ENCODE measurements at places on chromosomes 4 and X.

DNA sequence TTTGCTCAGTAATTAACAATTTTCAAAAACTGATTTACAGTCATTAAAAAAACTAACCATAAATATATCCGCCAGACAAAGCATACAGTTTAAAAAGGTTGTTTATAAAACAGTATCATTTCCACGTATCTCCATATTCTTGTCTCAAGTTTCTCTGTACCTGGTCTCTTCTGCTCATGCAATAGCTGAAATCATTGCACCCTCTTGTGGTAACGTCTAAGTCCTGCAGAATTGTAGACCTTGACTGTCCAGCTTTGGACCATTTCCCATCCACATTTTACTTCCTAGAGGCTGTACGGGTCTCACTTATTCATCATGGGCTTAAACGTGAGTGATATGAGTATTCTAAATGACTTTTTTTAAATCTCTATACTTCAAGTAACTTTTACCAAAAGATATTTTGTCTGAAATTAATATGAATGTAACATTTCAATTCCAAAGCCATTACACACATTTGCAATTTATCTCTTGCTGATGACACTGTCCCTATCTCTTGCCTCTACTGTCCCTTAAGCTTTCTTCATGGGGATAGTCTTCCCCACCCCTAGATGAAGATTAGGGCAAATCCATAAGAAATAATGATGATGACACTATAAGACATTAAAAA lies 118.5 kb downstream of the BTC start:
- no peak for DNase-seq

GRCh38 chr4:24921491-24921890 lies 8.6 kb upstream of the CCDC149 start:
- no peak for DNase-seq

GRCh38 chr4:142933207-142933606 lies 87.1 kb upstream of the INPP4B start:
- DNase-seq, result no peak

GRCh38 chrX:357693-358471 lies 28.8 kb downstream of the PPP2R3B start:
- DNase-seq, result peak; percentile 82

DNA sequence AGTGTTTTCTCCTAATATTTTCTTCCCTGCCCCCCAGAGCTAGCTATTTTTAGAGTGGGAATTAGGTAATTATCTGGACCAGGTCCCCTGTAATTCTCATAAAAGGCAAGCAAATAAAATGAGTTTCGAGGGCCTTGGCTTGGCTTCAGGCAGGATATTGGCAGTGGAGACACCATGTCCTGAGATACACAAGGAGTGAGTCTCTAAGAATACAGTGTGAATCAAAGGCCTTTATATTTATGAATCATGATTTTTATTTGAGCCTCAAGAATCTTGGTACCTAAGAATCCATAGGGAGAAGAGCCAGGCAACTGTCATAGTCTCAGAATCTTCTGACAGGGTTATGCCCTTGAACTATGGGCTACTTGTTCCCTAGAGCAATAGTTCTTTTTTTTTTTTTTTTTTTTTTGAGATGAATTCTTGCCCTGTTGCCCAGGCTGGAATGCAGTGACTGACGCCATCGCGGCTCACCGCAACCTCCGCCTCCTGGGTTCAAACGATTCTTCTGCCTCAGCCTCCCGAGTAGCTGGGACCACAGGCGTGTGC lies 205.4 kb downstream of the LDB2 start:
- no peak for DNase-seq

DNA sequence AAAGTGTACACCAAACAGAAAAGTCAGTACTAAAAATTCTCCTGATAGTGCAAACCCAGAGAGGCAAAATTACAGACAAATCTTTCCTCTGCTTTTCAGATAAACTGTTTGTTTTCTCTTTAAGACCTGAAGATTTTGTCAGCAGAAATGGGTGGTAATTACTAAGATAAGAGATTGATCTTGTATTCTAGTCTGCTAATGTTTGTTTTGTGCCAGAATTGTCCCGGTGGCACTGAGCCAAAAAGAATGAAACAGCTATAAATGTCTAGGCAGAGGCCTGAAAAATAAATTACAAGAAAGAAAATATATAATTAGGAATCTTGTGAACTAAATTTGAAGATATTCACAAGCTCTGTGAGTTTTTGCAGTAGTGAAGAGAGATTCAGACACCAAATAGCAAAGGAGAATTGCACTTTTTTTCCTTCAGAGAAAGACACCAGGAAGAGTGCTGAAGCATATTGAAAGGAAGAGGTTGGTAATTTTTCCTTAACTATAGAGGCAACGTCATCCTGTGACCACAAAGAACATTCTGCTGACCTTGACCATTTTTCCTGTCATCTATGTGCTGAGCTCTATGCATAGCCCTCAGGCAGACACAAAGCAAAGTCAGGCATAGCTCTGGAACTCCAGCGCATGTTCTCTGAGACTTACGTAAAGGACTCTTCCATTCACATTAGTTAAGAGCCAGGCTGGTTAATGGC lies 314.5 kb upstream of the RASGEF1B start:
- DNase-seq, result no peak

DNA sequence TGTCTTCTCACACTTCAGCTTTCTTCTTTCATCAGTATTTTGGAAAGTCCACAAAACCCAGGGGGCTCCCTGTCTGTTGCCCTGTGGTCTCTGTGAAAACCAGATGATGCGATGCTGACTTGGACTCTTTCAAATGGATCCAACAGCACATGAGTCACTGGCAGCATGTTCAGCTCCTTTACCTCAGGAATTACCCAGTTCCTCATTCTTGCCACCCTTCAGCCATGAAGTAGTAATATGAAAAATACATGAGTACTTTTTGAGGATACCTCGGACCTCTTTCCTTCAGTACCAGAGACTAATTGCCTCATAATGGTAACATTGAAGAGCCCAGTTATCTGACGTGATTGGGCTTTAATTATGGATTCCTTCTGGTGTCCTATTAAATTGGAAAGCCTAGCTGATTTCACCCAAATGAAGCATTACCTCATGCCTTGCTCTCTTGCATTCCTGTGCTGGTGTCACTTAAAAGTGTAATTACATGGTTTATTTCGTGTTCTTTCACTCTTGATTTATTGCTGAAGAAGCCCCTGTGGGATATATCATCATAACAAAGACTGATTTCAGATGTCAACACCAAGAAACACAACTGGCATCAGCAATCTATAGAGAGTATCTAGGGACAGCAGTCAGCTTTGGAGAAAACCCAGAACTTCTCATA lies 63.4 kb downstream of the NFKB1 start:
- no peak for DNase-seq

GRCh38 chr4:6290769-6291547 lies 21.3 kb downstream of the WFS1 start:
- DNase-seq, result no peak

DNA sequence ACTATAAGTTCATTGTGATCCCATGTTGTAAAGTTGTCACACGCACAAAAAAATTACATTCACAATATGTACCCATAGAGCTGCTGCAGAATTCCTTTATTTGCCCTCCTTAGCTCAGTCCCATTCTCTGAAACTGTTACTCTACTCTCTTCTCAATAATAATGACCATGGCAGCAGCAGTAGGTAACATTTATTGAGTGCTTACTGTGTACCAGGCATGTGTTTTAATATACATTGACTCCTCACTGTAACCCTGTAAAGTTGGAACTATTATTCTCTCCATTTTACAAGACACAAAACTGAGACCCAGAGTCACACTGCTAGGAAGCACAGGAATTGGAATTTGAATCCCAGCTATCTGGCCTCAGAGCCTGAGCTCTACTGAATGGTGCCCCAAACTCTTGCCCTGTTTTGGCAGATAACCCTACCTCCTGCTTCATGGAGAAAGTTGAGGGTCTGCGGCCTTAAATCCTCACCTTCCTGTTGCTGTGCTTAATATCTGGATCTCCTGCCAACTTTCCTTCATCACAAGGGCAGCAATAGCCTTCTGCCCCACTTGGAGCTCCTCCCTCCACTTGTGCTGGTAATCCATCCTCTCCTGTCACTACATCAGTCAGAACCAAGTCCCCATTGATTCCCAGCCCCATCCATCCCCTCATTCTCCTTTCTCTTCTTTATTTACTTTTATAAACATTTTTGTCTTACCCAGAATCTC lies 20.8 kb downstream of the GK start:
- no peak for DNase-seq

DNA sequence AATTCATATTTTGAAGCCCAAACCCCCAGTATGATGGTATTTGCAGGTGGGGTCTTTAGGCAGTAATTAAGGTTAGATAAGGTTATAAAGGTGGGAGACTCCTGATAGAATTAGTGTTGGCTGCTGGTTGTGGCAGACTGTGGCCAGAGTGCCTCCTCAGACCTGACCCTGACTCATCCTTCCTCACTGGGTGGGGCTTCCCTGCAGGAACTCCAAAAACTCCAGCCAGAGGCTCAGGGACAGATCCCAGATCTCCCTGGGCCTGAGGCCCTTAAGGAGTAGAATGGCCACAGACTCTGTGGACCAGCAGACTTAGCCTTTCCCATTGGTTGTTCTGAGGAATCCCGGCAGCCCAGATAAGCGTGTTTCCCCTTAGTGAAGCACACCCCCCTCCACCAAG lies 463.0 kb upstream of the CPEB2 start:
- no peak for DNase-seq

DNA sequence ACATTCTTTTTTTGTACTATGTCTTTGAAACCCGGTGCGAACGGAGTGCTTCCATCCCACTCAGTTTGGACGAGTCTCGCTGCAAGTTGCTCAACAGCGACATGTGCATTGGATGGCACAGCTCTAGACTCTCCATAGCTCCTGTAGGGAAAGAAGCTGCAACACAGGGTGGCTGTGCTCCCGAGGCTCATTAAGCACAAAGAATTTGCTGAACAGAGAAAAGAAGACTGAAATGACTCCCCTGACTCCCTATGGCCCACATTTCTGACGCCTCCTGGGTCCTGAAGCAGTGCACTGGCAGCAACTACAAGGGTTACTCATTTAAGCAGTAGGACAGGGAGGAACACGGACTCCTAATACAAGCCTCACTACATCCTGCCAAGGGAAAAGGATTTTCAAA lies 127.4 kb downstream of the SH3RF1 start:
- DNase-seq, result no peak

DNA sequence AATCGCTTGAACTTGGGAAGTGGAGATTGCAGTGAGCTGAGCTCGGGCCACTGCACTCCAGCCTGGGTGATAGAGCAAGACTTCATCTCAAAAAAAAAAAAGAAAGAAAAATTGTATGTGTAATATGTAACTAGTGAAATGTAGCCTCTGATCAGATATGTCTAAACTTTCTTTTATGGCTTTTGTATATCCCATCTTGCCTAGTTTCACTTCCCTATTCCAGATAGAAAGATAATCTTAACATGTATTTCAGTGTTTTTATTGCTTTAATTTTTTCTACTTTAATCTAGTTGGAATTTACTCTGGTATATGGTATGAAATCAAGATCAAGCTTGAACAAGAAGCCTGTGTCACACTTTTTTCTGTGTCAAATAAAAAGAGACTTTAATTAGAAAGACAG lies 1.9 kb upstream of the ZNF41 start:
- no peak for DNase-seq

GRCh38 chr4:107970063-107970798 lies 19.5 kb upstream of the HADH start:
- no peak for DNase-seq

DNA sequence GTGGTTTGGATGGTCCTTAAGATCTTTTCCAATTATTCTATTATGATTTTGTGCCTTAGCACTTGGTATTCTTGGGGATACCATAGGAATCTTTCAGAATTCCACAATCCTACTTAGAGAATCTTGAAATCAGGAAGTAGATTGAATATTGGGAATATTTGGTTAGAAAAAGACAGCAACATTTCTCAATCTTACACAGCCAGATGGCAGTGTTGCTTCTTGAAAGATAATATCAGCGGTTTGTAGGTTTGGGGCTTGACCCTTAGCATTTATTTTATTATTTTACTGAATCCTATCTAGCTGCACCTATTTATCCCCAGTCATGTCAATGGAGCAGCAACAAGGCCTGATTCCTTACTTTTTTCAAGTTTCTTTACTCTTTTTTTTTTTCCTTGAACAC lies 28.6 kb downstream of the MAGEB1 start:
- no peak for DNase-seq

DNA sequence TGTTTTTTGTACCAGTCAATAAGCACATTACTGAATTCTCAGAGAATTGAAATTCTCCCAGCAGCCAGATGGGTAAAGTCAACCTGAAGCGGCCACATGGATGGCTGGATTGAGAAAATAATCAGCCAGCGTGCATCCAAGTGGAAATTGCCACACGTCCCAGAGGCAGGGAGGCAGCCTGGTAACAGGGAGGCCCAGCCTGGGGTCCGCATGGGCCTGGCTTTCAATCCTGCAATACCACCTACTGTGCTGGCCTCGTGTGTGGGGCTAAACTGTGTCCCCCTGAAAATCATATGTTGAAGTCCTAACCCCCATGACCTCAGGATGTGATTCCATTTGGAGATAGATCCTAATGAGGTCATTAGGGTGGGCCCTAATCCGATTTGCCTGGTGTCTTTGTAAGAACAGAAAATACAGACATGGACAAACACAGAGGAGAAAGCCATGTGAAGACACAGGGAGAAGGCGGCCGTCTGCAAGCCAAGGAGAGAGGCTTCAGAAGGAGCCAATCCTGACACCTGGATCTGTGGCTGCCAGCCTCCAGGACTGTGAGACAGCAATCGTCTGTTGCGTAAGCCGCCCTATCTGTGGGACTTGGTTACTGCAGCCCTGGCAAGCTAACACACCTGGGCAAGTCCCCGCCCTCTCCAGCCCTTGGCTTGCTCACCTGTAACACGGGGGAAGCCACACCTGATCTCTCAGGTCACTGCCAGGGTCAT lies 90.3 kb downstream of the JAKMIP1 start:
- DNase-seq, result no peak

DNA sequence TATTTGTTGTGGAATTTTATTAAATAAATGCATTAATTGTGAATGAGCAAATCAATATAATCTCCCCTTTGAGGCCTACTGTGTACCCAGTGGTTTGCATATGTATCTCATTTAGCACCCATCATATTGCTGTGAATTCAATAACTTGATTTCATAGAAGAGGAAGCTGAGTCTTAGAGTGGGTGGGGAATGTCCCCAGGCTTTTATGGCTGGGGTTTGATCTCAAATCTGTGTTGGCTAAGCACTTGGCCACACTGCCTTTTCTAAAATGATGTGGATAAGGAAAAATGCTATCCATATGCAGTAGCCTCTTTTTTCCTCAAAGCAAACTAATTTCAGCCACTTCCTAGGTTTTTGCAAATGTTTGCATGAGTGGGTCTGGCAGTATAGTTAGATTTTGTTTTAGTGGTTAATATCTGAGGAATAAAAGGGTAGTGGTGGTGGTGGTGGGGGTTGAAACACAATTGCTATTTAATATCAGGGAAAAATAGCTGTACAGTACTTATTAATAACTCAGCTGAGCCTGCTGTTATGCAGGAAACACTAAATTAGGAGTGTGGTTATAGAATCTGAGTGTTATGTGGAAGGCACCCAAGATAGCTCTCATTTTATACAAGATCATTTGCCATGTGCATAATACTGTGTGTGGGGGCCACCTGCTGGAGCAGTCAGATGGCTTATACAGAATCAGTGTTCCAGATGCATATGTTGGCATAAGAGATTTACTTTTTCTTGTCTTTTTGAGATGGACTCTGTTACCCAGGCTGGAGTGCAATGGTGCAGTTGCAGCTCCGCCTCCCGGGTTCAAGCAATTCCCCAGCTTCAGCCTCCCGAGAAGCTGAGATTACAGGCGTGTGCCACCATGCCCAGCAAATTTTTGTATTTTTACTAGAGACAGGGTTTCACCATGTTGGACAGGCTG lies 108.0 kb downstream of the TMEM131L start:
- DNase-seq, result peak; percentile 43
